ENCODE measurements at places on chromosomes 4 and X.

GRCh38 chr4:101103381-101104142, 243.8 kb downstream of the PPP3CA start:
- DNase-seq = no peak

DNA sequence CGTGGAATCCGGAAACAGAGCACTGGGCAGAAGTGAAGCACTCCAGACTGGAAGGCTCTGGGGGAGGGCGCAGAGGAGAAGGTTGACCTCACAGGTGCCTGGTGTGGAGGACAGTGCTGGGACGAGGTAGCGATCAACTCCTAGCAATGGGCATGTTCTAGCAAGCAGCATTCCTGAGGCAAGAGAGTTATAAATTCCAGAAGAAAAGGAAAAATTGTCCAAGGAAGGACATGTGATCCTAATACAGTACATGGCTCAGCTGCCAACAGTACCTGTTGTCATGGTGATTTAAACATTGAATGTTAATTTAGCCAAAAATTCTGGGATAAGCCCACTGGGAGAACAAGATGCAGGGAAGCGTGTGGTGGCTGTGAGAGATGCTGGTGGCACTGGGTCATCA, 8.2 kb downstream of the ARHGAP4 start:
- no peak for DNase-seq

GRCh38 chrX:129932821-129933321, 26.9 kb downstream of the UTP14A start:
- DNase-seq = no peak

DNA sequence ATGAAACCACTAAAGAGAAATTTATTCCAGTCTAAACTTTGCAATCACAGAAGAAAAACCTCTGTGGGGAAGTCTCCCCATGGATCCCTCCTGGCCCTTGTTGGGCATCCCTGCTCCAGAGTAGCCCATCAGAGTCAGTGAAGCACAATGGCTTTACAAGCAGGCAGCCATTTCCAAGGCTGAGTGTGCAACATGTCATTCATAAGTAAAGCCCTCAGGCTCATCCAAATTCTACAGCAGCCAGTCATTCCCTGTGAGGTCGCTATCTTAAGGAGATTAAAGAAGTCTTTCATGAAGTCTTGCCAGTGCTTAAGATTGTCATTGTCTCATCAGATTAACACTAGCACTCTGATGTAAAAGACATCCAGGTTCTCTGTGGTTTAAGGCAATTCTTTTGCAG, 17.0 kb upstream of the MAPK10 start:
- DNase-seq = no peak

- no peak for DNase-seq
These were observed 157.1 kb upstream of the FTHL17 start for GRCh38 chrX:31228909-31229308.

DNA sequence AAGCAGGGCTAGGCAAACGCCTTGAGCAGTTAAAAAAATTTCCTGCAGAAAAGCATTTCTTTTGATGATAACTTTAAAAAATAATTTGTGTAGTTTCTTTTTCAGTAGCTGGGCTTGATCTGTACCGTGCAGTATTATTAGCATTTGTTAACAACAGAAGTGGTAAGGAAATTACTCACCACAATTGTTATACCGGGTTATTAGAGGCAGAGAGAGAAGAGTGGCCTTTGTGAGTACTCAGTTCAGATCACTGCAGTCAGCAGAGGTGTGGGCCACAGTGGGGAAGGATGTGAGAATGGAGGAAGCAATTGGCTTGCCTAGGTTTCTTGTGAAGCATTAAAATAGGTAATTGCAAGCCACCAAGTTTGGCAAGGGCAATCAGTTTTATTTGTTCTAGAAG, 14.3 kb upstream of the IL21 start:
- DNase-seq = no peak

- DNase-seq = no peak
These were observed 423.1 kb downstream of the KCTD8 start for GRCh38 chr4:44025376-44026020.

Data from retinal pigment epithelial cell (primary cell).